ENCODE measurements at places on chromosomes 7 and 10. TPM values are rescaled to one million over a fixed set of nuclear protein-coding genes. Genes with fewer than 3 reads are reported as not detected.

Gene HPSE2
- 1.7 TPM for total RNA-seq

Gene SLC13A1
- total RNA-seq: not detected

Gene ZNF853
- 8.7 TPM for total RNA-seq

Gene OGDHL
- not detected for total RNA-seq

Gene POLR2J2
- total RNA-seq: 20.6 TPM

Gene TACC2
- 49.1 TPM for total RNA-seq

Gene IFIT1B
- 6.3 TPM for total RNA-seq

Gene LOXL4
- total RNA-seq: 8.2 TPM

Gene SAP25
- total RNA-seq: 13.6 TPM

Gene PDSS1
- total RNA-seq: 3.8 TPM

Gene HOXA1
- total RNA-seq: 0.98 TPM

Gene SNX13
- total RNA-seq: 65.4 TPM

Gene STEAP1B
- 11.6 TPM for total RNA-seq

- no peak for DNase-seq
Observed at GRCh38 chr7:115013886-115014285, 92.0 kb downstream of the MDFIC start.

DNA sequence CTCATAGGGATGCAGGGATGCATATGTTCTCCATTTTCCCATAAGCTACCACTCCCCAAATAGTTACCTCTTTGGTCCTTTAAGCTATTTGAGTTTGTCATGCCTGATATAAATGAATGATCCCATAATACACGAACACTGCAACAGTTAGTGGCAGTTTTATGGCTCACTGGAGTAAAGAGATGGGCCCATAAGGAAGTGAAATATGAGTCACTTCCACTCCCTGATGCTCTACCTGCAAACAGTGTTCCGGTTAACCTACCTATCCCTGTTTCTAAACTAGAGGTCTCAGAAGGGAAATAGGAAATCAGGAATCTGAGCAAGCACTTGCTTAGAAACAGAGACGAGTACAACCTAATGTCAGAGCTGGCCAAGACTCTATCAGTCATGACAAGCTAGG, 71.7 kb downstream of the CALD1 start:
- no peak for DNase-seq

- DNase-seq: no peak
Observed at GRCh38 chr7:69677881-69678493, 79.7 kb downstream of the AUTS2 start.

DNA sequence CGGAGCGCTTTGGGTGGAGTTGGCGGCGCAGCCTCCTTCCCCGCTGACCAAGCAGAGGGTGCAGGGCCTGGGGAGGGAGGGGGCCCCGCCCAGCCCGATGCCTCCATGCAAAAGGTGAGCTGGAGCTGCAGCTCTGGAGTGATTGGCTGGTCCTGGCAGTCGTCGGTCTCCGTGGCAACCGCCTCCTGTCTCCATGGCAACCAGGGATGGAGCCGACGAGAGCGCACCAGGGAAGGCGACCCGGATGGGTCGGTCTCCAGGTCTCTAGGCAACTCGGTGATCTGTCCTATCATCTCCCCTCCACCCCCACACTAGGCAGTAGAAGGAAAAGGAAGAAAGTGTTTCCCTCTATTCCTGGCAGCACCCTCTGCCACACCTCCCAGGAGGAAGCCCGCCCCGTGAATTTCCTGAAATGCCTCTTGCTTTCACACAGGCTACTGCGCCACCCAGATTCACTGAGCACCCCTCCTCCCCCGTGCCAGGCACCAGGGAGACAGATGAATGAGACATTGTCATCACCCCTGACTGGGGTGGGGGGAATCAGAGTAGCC, 647 bp upstream of the NACAD start:
- DNase-seq: peak; percentile 79

DNA sequence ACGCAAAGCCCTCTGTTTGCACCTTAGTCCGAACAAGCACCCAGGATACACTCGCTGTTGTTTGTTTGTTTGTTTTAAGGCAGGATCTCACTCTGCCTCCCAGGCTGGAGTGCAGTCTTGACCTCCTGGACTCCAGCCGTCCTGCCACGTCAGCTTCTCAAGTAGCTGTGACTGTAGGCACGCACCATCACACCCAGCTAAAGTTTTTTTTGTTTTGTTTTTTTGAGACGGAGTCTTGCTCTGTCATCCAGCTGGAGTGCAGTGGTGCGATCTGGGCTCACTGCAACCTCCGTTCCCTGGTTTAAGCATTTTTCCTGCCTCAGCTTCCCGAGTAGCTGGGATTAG, 76.8 kb downstream of the CTBP2 start:
- DNase-seq: no peak

- DNase-seq: no peak
Observed at GRCh38 chr10:24223953-24224352, 15.0 kb downstream of the KIAA1217 start.

GRCh38 chr7:151172273-151173141, 5.0 kb upstream of the GBX1 start:
- peak; percentile 88 for DNase-seq

GRCh38 chr7:106313456-106313901, 28.7 kb upstream of the NAMPT start:
- DNase-seq: no peak

DNA sequence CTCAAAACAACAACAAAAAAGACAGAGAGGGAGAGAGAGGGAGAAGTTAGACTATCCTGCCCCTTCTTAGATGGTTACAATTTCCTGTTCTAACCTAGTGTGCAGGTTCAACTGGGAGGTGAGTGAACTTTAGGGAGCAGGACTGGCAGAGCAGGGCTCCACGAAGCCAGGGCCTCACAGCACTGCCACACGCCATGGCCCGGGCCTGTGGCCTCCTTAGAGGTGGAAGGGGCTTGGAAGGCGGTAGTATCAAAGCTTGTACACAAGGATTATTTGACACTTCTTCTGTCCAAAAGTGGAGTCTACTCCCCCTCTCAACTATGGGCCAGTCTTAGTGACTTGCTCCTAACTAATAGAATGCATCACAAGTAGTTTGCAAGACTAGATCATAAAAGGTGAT, 62.9 kb upstream of the TMEM72 start:
- DNase-seq: peak; percentile 15

GRCh38 chr10:126872135-126872534, 33.1 kb upstream of the DOCK1 start:
- no peak for DNase-seq

GRCh38 chr10:54958844-54959243, 157.8 kb upstream of the PCDH15 start:
- DNase-seq: no peak

GRCh38 chr7:96739609-96740008, 30.0 kb upstream of the SEM1 start:
- no peak for DNase-seq

- no peak for DNase-seq
Observed at GRCh38 chr7:90402785-90403173, 482 bp upstream of the CLDN12 start.

DNA sequence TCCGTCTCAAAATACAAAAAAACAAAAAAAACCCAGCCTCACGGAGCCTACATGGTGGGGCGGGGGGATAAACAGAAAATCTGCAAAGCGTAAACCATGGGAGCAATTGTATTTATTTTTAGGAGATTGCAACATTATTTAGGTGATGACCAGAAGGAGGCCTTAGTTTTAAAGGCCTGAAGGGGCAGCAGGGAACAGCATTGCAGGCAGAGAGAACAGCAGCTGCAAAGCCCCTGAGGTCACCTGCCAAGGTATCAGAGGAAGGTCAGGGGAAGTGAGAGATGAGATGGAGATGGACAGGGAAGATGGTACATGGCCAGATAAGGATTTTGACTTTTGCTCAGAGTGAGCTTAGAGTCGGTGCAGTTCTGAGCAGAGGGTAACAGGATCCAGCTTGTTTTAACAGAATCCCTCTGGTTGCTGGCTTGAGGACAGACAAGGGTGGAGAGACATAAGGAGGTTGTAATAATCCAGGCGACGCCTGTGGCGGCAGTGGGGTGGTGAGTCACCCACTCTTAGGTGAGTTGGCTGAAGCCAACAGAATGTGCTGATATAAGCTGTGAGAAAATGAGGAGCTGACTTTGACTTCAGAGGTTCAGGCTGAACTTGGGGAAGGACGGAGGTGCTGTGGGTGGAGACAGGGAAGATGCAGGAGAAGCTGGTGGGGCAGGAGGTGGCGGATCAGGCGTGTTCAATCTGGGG, 82.3 kb upstream of the GTF2I start:
- DNase-seq: no peak

GRCh38 chr10:128895473-128895872, 571.6 kb upstream of the MGMT start:
- no peak for DNase-seq

GRCh38 chr7:94888551-94888950, 18.8 kb upstream of the PPP1R9A start:
- DNase-seq: no peak

- DNase-seq: no peak
Observed at GRCh38 chr7:55770778-55771177, 91.8 kb downstream of the SEPTIN14 start.

DNA sequence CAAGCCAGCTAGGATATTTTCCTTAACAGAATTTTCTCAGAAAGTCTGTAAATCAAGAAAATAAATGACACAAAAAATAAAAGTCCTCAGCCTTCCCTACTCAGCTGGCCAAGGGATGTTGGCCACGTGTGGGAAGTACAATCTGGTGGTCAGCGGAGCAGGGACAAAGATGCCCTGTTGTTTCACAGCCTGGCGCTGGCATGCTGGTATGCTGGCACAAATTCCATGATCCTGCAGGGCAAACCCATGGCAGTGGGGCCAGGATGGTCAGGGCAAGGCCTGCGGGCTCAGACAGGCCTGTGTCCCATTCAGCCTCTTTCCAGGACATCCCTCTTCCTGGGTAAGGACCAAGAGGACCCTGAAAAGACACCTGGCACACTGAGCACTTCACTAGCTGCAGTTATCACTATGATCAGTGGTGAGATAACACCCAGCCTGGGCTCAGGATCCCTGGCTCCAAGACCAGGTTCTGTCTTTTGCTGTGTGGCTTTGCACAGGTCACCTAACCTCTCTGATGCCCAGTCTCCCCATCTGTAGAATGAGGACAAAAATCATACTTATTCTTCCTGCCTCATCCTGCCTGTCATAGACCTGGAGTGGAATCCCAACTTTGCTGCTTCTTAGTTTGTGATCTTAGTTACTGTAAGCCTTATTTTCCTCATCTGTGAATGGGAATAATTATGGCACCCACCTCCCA, 10.8 kb upstream of the HSPA12A start:
- DNase-seq: peak; percentile 74

- DNase-seq: no peak
Observed at GRCh38 chr10:12531305-12532220, 182.2 kb downstream of the CAMK1D start.

DNA sequence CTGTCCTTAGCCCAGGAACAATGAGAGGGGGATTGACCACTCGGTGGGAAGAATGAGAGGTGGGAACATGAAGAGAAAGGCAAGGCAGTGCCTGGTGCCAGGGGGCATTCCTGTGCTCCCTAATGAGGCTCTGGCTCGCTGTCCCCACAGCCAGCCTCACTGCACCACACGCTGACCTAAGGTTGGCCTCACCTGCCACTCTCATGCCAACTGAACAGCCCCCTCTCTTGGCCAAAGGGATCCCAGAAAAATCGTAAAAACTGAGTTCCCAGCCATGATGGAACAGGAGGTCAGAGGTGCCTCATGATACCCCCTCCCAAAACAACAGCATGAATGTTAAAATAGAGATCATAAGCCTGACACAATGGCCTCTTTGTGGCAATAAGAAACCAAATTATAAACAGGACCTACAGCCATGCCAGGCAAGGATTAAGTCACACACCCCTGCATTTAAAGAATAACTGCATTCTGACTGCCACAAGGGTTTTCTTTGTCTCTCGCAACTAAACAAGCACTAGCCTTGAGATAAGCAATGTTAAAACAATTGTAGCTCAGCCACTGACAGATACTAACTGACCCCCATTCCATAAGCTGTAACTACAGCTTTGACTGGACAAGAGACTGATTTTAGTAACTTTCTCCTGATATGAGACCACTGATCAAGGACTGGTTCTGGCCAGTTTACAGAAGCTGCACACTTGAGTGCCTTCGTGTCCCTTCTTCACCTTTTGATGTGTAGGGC, 149.2 kb downstream of the SH2D4B start:
- DNase-seq: no peak

DNA sequence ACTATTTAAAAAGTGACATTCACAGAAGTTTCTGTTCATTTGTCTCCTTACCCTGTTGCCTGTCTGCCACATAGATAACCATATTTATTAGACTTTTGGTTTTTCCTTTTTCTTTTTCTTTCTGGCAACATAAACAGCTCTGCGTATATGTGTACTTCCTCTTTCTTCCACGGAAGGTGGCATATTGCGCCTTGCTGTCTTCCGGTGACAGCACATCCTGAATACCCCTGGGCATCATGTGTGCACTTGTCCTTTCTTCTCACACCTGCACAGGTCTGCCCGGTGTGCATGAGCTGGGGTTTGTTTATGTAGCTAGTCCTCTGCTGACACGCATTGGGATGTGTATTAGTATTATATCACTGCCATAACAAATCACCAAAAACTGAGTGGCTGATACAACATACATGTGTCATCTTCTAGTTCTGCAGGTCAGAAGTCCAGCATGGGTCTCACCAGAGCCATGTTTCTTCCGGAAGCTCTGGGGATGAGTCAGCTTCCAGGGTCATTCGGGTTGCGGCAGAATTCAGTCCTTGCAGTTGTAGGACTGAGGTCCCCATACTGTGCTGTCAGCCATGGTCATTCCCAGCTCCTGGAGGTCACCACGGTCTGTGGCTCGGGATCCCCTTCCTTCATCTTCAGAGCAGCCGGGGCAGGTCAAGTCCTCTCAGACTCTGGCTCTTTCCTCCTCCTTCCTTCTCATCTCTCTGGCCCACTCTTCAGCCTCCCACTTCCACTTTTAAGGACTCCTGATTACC, 596.0 kb upstream of the FOXK1 start:
- no peak for DNase-seq

DNA sequence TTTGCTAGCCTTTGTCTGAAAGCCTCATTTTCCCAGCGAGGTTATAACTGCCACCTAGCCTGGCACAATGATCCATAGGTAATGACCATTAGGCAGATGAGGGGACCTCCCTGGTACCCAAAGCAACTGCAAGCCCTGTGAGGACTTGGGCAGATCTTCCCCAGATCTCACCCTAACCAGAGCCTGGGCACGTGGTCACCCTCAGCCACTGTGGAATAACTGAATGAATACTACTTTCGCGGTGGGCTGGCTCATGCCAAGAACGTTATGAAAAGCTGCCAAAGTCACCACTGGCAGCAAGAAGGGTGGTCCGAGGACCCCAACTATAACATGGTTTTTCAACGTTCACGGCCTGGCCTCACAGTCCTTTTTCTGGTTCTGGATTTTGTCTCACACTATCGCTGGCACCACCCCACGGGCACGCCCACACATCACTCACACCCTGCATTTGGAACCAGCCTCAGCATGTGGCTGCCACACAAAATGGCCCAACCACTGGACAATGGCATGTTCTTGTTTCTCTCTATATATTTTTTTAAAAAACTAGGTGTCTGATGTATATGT, 3.4 kb downstream of the PRKAG2 start:
- DNase-seq: no peak

- no peak for DNase-seq
Observed at GRCh38 chr10:17836942-17837341, 27.8 kb downstream of the MRC1 start.

DNA sequence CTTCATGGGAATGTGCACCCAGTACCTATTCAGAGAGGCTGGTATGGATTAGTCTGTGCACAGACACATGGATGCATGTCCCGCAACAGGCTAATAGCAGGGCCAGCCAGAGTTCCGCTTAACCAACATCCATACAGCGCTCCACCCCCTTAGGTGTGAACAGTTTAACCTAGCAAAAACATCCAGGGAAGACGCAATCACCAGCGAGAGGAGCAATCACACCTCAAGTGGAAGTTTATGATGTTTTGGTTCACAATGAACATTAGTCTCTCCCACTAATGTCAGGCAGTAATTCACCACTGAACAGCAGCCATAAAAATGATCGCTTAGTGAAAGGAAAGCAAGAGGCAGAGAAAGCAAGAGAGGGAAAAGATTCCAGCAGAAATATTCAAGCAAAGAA, 91.1 kb downstream of the PLXNA4 start:
- no peak for DNase-seq
